Bronchial smooth muscle cell (primary cell): ENCODE measurements at places on chromosomes 2 and 18. TPM values are rescaled to one million over a fixed set of nuclear protein-coding genes. Genes with fewer than 3 reads are reported as not detected.

The NEU4 gene
- total RNA-seq, result 0.16 and 0.17 TPM in 2 replicates

The MPP4 gene
- total RNA-seq, result 0.43 and 0.79 TPM in 2 replicates

The BOLL gene
- not detected in 2 replicates for total RNA-seq

The DSG1 gene
- total RNA-seq, result not detected in 2 replicates

The SDC1 gene
- 8.0 and 34.2 TPM in 2 replicates for total RNA-seq

The SLC19A3 gene
- under 0.01 and 0.16 TPM in 2 replicates for total RNA-seq

The SF3B1 gene
- 181 and 224 TPM in 2 replicates for total RNA-seq

The PCGF1 gene
- 28.2 and 34.9 TPM in 2 replicates for total RNA-seq

The DES gene
- total RNA-seq, result 2.4 and 2.7 TPM in 2 replicates

The UGT1A7 gene
- total RNA-seq, result not detected in 2 replicates

The SNED1 gene
- 62.7 and 114 TPM in 2 replicates for total RNA-seq

The NPHP1 gene
- 5.5 and 5.7 TPM in 2 replicates for total RNA-seq

The LINC00305 gene
- total RNA-seq, result not detected in 2 replicates

The VSNL1 gene
- 0.17 and 0.47 TPM in 2 replicates for total RNA-seq

The RGPD8 gene
- total RNA-seq, result 2.8 and 8.5 TPM in 2 replicates

The SLC23A3 gene
- total RNA-seq, result 0.63 and 2.5 TPM in 2 replicates

The COLEC12 gene
- total RNA-seq, result 64.0 and 144 TPM in 2 replicates

The LBX2 gene
- total RNA-seq, result 3.8 and 6.4 TPM in 2 replicates

The ACOXL gene
- total RNA-seq, result not detected in 2 replicates

The RNF125 gene
- total RNA-seq, result 1.0 and 2.5 TPM in 2 replicates

The FOXD4L1 gene
- under 0.01 TPM in 1 of 2 replicates, not detected in the other for total RNA-seq

The RMND5A gene
- total RNA-seq, result 12.0 and 15.1 TPM in 2 replicates

The FAM124B gene
- total RNA-seq, result under 0.01 and 0.16 TPM in 2 replicates

The EFR3B gene
- total RNA-seq, result 0.26 and 0.47 TPM in 2 replicates

The RAPGEF4 gene
- 0.79 and 1.9 TPM in 2 replicates for total RNA-seq

The SLC39A10 gene
- 63.9 and 96.9 TPM in 2 replicates for total RNA-seq

The FHOD3 gene
- total RNA-seq, result 4.3 and 12.9 TPM in 2 replicates

The MARCHF7 gene
- 51.3 and 61.5 TPM in 2 replicates for total RNA-seq

The DOK6 gene
- 3.2 and 9.0 TPM in 2 replicates for total RNA-seq

The CHN1 gene
- 8.1 and 19.1 TPM in 2 replicates for total RNA-seq

The CIB4 gene
- not detected in 2 replicates for total RNA-seq

The LRP1B gene
- total RNA-seq, result under 0.01 TPM in 1 of 2 replicates, not detected in the other

The ATP8B1 gene
- 10.6 and 15.5 TPM in 2 replicates for total RNA-seq

The CHRNA1 gene
- total RNA-seq, result not detected in 2 replicates

The AOX1 gene
- total RNA-seq, result 8.9 and 19.4 TPM in 2 replicates

The EML6 gene
- total RNA-seq, result 0.17 and 0.63 TPM in 2 replicates

The RGPD4 gene
- not detected in 2 replicates for total RNA-seq

The REG1B gene
- total RNA-seq, result not detected in 2 replicates

The CTDP1 gene
- 21.6 and 23.4 TPM in 2 replicates for total RNA-seq
